HT1080 (cell line): ENCODE measurements at places on chromosomes 11 and 22.

DNA sequence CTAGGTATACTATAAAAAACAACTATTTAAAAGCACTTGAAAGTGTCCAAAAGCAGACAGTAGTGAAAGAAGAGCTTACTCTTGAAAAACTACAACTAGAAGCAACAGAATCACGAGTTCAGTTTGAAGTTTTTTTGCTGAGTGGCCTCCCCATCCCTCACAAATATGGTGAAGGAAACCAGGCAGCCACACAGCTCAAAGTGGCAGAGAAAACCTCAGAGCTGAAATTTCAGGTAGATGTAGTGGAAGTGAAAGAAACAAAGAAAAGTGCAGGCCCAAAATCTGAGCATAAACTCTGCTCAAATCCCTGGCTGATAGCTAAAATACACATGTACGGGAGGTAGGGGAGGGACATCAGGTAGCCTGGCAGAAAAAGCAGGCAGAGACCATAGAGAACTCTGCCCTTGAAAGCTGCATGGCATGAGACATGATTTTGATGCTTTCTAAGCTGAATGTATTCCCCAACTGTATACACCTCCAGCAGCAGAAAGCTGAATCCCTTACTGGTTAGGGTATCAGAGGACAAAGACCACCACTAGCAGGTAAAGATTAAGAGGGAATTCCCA, 12.1 kb downstream of the BTBD10 start:
- DNase-seq = no peak

DNA sequence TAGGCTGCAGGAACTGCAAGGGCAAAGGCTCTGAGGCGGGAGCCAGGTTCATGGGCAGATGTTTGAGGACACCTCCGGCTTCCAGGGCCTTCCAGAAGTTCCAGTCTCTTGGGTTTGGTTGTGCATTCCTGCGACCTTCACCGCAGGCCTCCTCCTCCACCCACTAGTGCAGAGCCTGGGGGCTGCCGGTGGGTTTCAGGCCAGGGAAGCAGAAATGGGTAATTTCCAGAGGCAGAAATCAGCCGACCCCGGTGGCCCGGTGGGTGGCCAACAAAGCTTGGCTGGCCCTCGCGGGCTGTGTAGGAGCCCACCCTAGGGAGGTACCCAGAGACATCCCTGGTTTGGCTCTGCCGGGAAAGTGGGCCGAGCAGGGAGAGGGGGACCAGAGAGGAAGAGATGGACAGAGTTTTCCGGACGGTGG, 417 bp upstream of the PHETA2 start:
- no peak for DNase-seq

- DNase-seq = no peak
These were observed 7.0 kb upstream of the RDX start for GRCh38 chr11:110303414-110303826.

GRCh38 chr11:55714982-55715888, 53.2 kb downstream of the OR4C6 start:
- DNase-seq = peak; percentile 39

DNA sequence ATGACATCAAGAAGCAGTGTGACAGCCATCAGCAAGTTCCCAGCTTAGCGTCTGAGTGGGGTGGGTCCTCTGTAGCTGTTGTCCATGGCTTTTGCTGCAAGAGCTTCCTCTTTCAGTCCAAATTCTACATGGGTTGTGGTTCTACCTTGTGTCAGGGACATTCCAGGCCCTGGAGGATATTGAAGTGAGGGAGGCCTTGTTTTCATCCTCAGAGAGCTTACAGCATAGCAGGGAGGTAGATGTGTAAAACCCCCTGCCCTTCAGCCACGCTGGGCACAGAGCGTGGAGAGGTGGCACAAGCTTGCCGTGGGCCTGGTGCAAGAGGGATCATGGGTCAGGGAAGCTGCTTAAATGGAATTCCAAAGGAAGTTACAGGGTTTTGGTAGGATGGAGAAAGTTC, 93.9 kb downstream of the GRIK4 start:
- no peak for DNase-seq

DNA sequence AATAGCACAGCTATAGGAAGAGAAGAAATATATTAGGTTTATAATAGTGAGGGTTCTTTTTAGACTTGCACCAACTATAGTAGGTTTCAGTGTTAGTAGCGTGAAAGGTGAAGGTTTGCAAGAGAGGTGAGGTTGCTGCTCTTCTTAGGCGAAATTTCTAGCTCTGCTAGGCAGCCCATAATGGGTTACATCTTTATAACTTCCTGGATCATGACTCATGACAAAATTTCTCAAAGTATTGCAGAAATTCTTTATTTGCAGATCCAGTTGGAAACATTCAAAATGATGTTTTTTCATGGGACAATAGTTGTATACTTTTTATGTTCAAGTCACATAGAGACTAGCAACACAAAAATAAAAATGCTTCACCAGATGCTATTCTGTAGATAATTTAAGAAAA, 260.0 kb downstream of the SOX6 start:
- DNase-seq = peak; percentile 30

GRCh38 chr11:124984512-124984854, 30.5 kb downstream of the CCDC15 start:
- DNase-seq = no peak

- no peak for DNase-seq
These were observed 16.6 kb downstream of the CD59 start for GRCh38 chr11:33719587-33719986.

DNA sequence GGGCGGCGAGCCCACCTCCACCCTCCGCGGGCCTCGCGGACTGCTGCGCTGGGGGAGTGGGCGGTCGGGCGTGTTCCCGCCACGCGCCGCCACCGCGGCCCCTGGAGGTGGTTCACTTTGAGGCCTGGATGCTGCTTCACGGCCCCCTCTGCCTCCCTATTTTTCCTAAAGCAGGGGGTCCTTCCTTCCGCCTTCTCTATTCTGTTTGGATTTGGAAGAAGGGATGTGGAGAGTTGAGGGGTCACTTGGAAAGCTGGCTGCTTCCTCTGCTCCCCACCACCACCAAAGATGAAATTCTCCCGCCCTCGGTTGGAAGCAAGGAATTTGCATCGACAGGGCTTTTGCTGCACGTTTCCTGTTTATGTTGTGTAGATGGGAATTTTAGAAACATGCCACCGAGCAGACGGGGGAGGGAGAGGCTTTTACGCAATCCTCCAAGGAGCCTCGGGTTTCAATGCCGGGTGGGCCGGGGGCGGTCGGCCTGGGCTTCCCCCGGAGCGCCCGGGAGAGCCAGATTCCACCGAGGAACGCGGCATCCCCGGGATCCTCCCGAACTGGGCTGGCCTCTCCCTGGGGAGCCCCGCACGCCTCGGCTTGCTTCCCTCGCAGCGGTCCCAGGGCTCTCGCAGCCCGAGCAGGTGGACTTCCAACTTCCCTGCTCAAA, 403 bp upstream of the SBF2 start:
- no peak for DNase-seq

- no peak for DNase-seq
These were observed 23.7 kb downstream of the SHANK3 start for GRCh38 chr22:50696251-50696798.

DNA sequence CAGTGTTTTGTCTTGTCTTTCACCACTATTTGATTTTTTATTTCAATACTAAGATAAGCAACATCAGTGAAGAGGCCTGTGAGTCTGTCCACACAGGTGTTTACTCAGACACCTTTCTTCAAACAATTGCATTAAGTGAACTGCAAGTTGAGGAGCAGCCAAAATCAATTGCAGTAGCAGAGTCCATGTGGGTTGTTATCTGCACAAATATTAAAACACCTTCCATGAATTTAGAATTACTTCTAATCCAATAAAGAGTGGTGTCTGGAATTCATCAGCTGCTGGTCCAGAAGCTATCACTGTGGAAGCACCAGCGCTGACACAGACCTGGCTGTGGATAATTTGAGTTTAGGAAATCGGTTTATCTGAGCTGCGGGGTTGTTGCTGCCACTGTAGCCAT, 83.5 kb upstream of the FAT3 start:
- no peak for DNase-seq

GRCh38 chr22:50057278-50058060, 629 bp downstream of the TTLL8 start:
- DNase-seq = no peak

- DNase-seq = peak; percentile 52
These were observed 19.9 kb downstream of the CARS1 start for GRCh38 chr11:3037040-3037944.

- DNase-seq = no peak
These were observed 91.2 kb downstream of the RPS6KA4 start for GRCh38 chr11:64450168-64450560.

GRCh38 chr11:1277936-1278512, 31.4 kb downstream of the TOLLIP start:
- no peak for DNase-seq

DNA sequence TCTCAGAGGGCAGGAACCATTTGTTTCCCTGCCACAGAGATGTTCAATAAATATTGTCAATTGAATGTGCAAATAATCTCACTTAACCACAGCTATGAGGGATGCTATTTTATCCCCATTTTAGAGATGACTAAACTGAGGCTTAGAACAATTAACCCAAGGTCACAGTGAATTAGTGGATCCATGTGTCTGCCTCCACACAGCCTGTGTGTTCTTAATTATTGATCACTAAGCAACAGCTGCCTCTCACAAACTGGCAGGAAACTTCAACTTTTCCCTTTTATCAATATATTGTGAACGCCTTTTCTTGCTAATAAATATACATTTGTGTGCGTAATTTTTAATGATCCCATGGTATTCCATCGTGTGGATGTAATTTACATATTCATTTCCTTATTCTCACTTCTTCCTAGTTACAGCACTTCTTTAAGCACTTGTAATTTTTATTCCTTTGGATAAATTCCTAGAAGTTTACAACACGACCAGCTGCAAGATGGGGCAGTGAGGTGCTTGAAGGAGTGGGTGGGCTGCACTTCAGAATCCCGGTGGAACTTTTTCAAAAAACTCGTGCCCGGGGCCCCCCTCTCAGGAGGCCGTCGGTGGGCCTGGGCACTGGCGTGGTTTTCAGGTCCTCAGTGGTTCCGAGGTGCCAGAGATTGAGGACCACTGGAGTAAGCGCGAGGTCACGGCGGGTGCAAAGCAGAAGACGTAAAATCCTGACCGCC, 915 bp upstream of the SREBF2 start:
- no peak for DNase-seq

GRCh38 chr11:57438345-57439285, 11.7 kb upstream of the SLC43A3 start:
- no peak for DNase-seq

- no peak for DNase-seq
These were observed 138.0 kb upstream of the KIRREL3 start for GRCh38 chr11:127138613-127139012.

DNA sequence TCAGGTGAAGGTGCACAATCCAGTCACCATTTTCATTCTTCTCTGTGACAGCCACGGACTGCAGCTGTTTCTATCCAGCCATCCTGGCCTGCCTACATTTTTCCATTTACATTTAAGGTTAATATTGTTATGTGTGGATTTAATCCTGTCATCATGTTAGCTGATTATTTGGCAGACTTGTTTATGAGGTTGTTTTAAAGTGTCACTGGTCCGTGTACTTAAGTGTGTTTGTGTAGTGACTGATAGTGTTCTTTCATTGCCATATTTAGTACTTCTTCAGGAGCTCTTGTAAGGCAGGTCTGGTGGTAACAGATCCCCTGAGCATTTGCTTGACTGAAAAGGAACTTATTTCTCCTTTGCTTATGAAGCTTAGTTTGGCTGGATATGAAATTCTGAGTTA, 364.2 kb downstream of the JRKL start:
- no peak for DNase-seq

- DNase-seq = no peak
These were observed 7.8 kb downstream of the LARGE2 start for GRCh38 chr11:45930031-45930794.

DNA sequence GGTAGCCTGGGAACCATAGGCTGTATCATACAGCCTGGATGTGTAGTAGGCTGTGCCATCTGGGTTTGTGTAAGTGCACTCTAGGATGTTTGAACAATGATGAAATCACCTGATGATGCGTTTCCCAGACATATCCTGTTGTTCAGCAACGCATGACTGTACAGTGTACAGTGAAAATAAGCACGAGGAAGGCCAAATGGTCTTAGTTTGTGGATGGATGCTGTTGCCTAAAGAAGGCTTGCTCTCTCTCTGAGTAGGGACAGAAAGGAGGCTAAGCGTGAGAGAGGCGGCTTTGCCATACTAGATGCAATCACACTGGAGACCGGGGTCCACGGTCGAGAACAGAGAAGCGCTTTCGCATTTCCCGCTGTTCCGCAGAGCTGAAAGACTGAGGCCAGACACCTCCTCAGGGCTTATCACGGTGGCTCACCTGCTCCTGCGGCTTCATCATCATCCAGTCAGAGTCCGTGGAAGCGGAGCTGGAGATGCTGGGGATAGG, 27.6 kb upstream of the APLP2 start:
- DNase-seq = peak; percentile 89

DNA sequence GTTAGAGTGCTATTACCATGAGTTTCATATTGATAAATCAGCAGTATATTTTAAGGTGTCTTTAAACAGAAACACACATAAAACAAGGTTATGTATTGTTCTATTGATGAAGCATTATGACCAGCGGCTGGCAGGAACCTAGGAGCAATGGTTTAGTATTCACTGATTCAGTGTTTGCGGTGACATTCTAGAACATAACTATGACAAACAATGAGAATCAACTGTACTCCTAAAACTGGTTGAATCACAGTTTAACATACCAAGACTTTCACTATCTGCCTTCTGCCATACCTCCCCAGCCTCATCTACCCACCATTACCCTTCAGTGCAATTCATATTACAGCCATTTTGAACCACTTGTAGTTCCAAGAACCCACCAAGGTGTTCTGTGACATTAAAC, 8.8 kb downstream of the HOATZ start:
- no peak for DNase-seq

- no peak for DNase-seq
These were observed 64.2 kb downstream of the ENDOD1 start for GRCh38 chr11:95153857-95154246.

DNA sequence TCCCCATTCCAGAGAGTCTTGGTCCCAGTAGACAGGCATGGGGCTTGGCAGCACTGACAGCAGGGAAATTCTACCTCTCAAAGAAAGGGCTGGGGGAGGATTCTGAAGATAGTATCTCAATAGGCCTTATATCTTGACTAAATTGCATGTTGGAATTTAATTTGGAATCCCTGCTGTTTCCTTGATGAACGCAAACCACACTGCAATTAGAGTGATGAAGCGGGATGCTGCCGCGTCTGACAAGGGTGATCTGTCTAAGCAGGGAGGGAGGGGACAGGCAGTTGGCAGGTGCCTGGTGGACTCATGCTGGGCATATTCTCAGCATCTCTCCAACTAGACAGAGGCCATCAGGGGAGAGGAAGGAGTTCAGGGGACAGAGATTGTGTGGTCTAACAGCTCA, 48.4 kb downstream of the COMMD9 start:
- DNase-seq = no peak
